Activated CD8-positive, alpha-beta memory T cell treated with anti-CD3 and anti-CD28 coated beads for 1 hour (primary cell): ENCODE measurements at places on chromosomes 2 and 18.

DNA sequence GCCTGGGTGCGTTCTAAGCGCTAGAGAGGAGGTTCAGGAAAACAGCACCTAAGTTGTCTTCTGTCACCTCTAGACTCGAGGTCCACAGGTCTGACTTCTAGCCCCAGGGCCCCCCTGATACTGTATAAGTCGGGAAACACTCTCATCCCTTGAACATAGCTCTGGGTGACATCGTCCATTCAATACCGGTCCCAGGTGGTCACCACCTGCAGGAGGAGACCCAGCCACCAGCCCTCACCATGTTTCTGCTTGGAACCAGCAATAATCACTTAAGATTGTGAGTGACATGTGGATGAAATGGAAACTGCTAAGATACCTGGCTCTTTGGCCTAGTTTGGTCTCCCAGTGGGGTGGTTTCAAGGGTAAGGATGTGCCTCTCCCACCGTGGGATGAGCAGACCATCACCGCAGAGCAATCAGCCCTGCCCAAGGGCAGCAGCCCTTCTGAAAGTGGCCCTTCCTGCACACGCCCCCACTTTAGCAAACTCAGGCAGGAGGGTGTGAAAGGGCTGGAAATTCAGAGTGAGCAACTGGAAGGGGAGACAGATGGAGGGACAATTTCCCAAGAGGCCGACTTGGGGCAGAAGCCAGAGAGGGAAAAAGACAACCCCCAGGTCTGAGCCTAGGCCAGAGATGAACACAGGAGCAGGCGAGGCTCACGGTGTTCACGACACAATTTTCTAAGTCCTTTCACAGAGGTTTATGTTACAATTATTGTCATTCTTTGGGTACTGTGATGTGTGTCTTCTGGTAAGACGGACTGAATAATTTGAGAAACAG, 95.2 kb downstream of the ZNF516 start:
- DNase-seq, result no peak

DNA sequence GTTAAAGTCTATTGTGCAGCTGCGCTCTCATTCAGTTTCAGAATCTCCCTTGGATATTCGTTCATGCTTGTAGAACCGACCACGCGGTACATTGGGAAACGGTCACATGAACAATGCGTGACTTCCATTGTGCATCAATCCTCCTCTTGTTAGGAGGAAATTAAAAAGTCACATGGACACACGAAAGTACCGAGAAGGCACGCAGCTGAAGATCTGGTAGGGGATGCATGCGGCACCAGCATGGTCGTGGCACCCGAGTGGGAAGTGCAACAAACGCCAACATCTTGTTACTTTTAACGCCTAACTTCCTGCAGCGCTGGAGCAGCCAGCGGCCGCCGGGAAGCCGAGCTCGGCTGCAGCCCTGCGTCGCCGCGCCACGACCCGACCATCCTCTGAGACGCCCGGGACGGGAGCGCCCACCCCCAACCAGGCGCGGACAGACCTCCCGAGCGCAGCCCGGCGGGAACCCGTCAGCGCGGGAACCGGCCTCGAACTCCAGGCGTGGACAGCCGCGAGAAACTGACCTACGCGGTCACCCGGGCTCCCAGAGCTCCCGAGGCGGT, 412 bp downstream of the OSBPL1A start:
- DNase-seq, result no peak

GRCh38 chr2:209086761-209087160, 337.1 kb upstream of the MAP2 start:
- DNase-seq, result no peak

DNA sequence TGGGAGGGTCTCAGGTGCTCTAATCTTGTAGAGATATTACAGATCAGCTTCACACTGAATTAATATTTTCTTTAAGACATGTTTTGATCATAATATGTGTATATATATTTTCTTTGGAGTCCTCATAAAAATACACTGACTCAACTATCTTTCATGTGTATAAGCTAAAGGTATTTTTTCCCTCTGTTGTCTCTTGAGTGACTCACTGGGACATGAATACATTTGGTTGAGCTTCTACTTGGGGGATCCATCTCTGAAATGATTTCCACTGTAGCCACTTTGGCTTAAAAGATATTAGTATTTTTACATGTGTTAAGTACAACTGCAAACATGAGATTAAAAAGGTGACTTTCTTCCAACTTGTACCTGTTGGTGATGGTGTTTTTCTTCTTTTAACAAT, 140.8 kb downstream of the TTN start:
- DNase-seq, result no peak

GRCh38 chr2:214648520-214648919, 161.0 kb downstream of the BARD1 start:
- no peak for DNase-seq

DNA sequence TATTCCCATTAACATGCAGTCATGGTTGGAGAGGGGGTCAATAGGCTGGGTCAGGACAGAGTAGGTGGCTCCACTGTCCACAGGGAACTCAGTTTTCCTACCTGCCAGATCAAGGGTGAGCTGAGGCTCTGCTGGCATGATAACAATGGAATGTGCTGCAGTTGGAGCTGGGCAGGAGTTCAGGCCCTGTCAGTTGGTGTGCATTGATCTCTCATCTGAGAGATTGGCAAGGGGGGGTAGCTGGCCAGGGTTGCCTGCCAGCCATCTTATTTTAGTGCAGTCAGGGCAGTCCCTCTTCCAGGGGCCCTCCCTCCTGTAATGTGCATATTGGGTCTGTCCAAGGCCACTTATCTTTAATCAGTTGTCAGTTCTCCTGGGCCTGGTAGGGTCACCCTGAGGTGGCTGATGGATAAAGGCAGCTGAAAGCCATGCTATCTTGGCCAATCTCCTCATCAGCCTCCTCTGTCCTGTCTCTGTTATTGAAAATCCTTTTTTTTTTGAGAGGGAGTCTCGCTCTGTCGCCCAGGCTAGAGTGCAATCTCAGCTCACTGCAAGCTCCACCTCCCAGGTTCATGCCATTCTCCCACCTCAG, 38.1 kb upstream of the CCBE1 start:
- no peak for DNase-seq

GRCh38 chr2:224894356-224894755, 147.9 kb downstream of the DOCK10 start:
- no peak for DNase-seq

DNA sequence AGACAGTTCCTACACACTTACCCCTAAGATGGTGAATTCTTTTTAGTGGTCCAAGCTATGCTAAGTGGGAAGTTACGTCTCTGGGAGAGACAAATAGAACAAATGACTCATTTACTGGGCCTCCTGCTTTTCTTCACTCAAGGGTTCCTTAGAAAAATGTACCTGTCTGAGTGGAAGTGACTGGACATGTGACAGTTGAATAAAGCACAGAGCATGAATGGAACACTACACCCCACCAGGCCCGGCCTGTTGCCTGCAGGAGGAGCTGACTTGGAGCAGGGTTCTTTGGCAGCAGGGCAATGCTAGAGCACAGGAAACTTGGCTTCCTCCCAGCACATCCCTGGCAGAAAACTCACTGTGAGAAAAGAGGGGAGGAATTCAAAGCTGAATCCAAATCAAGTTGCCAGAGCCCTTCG, 451.0 kb upstream of the SETBP1 start:
- no peak for DNase-seq

DNA sequence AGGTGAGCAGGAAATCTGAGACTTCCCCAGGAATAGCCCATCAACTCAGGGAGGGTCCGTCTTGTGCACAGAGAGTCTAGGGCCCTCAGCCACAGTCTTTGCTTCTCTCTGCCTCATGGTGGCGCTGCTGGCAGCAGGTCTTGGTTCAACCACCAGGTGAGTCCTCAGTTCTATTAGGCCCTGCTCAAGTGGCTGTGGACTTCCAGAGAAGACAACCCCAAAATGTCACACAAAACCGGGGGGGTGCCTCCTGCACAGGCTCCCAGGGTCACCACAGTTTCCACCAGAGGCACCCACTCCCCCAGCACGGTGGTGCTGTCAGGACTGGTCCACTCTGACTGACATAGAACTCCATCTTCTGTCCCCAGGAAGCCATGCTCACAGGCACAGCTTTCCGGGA, 2.4 kb upstream of the CHRNG start:
- no peak for DNase-seq

GRCh38 chr2:147867050-147867449, 22.2 kb downstream of the ACVR2A start:
- DNase-seq, result no peak

DNA sequence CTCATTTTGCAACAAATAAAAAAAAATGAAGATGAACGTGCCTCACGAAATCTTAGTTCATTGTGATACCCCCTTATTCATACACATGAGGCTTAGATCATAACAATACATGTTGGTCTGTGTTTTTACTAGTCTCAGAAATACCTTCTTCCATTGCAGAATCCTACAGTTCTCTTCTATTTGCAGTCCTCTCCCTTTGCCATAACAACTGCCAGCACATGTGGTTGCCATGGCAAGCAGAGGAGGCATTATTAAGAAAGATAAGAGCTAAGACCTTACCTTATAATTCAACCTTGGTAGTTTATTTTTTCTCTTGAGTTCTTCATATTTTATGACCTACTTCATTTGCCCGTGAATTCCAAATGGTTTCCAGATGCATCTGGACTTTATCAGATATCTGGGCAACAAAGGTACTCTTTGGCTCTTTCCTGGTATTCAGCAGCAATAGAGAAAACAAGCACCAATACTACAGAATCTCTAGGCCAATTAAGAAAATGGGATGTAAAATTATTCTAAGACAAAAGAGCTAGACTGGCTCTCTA, 524.0 kb downstream of the CMPK2 start:
- DNase-seq, result no peak

DNA sequence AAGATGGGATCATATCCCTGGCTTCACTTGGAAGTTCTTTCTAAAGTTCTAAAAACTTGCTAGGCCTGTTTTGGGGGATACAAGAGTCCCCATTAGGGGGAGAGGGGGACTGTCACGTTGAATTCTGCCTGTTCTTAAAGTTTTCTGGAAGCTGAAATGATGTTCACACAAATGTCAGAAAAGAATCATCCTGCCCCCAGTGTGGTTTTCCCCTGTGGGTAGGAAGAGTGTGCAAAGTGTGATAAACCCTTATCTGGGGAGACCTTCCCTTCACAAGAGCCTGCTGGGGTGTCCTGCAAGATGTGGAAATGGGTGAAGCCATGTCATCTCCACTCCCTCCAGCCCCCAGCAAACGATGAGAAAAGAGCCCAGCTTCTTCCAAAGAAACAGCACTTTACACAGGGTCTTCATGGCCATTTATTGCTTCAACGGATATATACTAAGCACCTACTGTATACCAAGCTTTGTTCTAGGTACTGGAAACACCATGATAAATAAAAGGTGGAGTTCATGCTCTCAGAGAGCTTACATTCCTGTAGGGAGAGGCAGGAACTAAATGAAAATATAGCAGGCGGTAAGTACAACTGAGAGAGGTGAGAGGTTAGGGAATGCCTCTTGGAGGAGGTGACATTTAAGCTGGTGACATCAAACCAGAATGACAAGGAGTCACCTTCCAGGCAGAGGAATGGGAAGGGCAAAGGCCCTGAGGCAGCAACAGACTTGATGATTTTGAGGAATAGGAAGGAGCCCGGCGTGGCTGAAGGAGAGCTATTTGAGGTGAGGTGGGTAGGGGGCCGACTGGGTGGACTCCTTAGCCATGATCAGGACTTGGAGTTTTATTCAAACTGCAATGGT, 1.6 kb downstream of the MFSD2B start:
- no peak for DNase-seq

DNA sequence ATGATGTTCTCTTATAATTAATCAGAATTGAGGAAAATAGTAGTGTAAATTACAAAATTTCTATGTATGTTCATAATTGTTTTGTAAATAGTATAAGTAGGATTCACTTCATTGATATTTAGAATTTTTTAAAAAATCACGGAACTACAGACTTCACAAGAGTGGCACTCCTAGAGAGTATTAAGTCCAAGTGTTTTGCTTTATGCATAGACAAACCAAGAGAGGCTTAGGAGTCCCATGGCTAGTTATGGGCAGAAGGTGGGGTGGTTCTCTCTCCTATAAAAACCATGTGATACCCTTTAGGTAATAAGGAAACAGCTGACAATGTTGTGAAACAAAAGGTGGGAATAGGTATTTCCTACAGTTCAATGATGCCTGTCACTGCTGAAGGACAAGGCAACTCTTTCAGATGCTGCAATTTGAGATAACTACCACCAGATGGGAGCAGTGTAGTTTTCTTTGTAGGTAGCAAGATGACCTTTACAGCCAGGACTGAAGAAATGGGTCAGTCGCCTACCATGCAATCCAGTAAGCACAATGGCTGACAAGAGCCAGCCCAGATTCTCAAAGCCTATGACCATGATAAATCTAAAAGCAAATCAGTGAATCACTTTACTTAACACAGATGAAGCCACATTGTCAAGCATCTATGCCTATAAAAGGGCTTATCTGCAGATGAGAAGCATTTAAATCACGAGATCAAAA, 83.9 kb downstream of the AAK1 start:
- no peak for DNase-seq

- no peak for DNase-seq
Observed at GRCh38 chr2:111194835-111195621, 74.3 kb downstream of the BCL2L11 start.

- DNase-seq, result no peak
Observed at GRCh38 chr2:202024871-202025270, 8.8 kb upstream of the FZD7 start.

DNA sequence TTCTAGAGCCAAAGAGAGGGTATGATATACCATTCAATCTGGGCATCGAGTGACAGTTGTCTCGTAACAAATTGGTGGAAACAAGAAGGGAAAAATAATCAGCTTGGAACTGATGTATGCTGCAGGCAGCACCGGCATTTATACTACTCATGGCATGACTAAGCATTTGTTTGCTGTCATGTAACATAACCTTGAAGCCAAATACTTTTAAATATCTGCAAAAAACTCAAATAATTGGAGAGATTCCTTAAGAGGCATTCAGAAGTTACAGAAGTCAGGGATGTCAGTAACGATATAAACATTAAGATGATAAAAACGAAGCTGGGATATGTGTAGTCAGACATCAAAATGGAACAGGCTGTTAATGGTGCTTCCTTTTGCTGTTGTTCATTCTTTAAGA, 157.3 kb upstream of the MMADHC start:
- DNase-seq, result no peak

- DNase-seq, result no peak
Observed at GRCh38 chr18:10265560-10266333, 188.7 kb upstream of the APCDD1 start.

DNA sequence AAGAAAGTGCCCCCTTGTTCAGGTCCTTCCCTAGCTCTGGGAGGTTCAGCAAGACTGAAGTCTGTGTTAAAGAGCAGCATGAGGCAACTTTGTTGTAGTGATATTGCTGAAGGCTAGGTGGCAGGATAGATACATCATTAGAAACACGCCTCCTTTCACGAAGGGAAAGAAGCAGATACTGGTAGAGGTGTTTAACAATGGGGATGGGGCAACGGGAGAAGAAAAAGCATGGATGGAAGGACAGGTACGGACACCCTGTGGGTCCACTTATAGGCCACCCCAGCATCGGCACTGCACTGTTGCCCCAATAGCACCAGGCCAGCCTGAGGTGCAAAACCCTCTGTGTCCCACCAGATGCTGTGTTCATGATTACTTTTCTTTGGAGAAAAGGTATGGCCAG, 3.5 kb upstream of the IGFBP5 start:
- DNase-seq, result no peak

DNA sequence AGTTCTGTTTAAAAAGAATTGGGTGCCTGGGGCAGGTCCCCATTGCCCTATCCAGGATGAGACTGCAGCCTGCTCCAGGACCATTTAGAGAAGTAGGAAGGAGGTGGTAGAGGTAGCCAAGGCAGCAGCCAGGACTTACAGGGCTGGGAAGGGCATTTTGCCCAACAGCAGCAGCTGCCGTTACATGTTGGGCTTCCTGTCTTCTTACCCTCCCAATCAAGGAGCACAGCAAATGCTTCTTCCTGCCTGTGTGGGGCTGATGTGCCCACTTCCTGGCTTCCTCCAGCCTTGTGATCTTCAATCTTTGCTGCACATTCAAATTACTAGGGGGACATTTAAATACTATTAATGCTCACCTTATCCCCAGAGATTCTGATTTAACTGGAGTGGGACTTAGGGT, 112.0 kb downstream of the QPCT start:
- no peak for DNase-seq
